ENCODE measurements at places on chromosomes 7 and 10.

DNA sequence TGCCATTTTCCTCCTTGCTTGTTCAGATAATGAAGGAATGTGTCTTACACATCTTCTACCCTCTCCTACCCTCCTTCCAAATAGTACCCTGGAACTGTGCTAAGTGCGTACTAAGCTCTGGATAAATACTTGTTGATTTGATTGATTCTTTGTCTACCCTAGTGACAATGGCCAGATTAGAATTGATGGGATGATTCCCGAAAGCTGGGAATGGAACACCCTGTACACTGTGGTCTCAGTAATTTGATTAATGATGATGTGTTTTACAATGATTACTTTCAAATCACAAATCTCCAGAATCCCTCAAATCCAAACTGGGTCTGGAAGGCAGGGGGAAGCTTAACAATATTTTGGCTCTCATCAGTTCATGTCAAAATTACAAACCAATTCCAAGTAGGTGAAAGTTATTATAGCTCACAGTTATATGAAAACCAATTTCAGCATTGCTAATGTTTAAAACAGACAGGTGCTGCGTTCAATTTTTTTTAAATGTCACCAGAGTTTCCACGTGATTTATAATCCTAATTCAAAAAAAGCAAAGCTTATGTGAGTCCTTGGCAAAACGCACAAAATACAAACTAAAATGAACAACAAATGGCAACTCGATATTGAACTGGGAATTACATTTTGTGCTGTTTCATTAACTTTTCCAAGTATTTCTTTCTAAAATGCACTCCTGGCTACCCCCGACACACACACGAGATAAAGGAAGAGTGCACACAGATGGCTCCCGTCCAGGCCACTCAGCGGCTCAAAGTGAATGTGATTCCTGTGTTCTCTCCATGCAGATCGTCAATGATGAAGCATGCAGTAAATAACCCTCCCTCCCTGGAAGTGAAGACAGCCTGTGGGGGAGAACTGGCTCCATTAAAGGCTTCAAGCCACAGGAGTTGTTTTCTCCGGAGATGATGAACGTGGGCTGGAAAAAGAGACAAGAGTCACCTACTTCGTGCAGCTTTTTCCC is 21.7 kb upstream of the ADRB1 start:
- DNase-seq = no peak

DNA sequence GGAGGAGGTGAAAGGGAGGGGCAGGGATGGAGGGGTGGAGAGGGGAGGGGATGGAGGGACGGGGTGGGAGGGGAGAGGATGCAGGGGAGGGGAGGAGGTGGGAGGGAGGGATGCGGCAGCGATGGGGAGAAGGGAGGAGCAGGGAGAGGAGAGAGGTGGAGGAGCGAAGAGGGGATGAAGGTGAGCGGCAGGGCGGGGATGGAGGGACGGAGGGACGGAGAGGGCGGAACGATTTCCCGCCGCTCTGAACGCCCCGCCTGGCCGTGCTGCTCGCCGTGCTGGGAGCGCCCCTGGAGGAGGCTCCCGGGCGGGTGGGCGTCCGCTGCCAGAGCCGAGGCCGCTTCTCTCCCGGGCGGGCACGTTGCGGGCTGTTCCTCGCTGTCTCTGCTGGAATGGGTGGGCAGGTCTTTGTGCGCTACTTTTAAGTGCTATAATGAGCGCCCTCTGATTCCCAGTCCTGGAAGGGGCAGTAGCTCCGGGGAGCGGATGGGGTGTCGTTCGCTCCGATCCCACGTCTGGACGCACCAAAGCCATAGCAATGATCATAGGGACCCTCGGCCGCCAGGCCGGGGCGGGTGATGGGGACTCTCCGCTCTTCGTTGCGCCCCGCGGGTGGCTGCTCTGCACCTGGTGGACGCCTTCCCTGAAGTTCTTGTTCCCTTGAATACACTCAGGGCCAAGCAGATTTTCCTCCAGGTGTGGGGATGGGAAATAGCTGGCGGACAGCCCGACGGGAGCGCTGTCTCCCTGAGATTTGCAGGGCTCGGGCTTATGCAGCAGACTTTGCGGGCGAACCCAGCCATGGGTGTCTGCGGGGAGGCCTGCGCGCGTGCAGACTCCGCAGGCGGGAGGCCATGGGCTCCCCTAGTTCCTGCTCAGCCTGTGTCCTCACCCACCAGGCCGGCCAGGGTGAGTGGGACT is 81.1 kb upstream of the CPXM2 start:
- DNase-seq = no peak

DNA sequence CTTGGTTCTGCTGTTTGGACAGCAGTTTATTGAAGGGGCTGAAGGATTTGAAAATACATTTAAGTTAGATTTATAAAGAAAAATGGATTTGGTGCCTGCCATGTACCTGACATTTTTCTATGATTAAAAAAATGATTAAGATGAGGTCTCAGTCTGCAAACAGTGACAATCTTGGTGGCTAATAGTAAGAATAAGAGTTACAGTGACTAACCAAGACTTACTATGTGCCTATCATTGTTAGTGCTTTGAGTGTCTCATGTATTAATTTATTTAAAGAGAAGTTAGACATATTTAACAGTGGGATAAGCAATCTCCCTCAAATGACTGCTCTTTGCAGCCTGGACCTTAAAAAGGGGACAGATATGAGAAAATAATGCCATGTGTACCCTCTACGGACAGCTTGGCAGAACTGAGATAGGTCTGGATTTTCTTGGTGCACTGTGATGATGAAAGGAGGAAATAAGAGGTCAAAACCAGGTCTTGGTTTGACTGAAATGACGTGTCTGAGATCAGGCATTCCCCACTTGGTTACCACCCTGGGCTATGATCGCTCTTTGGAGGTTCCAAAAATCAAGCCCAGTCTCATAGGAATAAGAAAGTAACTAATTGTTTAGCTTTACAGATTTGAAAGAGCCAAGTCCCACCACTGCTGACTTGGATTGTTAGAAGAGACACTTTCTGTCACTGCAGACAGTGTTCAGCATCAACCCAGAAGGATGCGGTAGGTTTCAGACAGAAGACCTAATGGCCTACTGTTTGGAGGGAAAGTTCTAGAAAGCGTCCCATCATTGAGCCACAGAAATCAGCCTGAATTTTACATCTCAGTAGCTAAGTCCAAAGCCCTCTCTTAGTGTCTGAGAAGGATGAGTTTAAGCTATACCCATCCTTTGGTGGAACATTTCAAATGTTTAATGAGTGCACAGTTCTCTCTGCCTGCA is 2.1 kb downstream of the CASP7 start:
- no peak for DNase-seq

GRCh38 chr10:77245953-77246352 is 391.7 kb downstream of the KCNMA1 start:
- no peak for DNase-seq

- no peak for DNase-seq
Observed at GRCh38 chr7:94015538-94015937, 11.4 kb upstream of the BET1 start.

DNA sequence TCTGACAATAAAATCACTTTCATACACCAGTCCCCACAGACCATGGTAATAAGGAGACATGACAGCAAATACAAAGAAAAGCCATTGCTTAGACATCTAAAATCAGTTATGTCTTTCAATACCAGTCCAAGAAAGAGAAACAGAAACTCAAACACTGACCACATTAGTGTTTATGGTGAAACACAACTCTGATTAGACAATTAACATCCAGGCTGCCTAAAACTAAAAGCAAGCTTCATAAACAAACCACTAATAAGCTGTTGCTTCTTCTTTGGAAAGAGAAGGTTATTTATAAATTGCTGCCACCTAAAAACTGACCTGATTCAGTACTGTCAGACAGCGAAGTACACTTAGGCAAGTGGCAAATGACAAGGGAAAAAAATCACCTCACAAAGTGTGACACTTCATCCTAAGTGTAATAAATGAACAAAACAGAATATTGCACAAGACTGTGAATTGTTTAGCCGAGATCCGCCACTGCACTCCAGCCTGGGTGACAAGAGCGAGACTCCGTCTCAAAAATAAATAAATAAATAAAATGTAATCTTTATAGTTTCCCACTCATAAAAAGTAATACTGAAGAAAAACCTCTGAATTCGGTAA is 277.4 kb downstream of the PARD3 start:
- DNase-seq = no peak

DNA sequence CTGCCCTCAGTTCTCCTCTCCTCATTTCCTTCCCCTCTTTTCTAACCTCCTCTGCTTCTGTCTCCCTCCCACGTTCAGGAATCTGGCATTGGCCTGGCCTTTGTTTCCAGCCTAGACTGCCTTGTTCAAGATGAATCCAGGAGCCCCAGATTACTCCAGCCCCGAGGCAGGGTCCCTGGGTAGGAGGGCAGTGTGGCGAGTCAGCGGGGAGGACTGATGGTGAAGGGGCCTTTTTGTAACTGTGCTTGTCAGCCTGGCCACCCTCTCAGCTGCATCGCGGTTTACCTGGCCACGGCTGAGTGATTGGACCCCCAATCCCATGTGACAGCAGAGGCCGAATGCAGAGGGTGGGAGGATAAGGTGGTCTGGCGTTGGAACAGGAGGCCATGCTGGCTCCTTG is 96.1 kb upstream of the SHH start:
- no peak for DNase-seq
